Activated naive CD4-positive, alpha-beta T cell treated with Interleukin-2 at 50 U/mL for 16 hours (primary cell): ENCODE measurements at places on chromosomes 12 and 14.

DNA sequence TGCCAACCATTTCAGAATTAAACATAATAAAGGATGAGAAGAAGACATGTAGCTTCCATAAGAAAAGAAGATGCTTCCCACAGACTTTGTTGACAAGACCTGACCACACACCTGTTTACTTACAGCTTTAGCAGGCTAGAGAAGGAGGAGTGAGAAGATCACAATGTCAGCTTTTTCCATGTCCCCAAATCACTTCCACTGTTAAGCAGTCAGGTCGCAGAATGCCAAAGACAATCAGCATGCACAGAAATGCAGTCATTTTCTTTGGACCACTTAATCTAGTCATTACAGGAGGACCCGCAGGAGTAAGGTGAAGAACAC, 314.9 kb downstream of the SSPN start:
- no peak for DNase-seq

DNA sequence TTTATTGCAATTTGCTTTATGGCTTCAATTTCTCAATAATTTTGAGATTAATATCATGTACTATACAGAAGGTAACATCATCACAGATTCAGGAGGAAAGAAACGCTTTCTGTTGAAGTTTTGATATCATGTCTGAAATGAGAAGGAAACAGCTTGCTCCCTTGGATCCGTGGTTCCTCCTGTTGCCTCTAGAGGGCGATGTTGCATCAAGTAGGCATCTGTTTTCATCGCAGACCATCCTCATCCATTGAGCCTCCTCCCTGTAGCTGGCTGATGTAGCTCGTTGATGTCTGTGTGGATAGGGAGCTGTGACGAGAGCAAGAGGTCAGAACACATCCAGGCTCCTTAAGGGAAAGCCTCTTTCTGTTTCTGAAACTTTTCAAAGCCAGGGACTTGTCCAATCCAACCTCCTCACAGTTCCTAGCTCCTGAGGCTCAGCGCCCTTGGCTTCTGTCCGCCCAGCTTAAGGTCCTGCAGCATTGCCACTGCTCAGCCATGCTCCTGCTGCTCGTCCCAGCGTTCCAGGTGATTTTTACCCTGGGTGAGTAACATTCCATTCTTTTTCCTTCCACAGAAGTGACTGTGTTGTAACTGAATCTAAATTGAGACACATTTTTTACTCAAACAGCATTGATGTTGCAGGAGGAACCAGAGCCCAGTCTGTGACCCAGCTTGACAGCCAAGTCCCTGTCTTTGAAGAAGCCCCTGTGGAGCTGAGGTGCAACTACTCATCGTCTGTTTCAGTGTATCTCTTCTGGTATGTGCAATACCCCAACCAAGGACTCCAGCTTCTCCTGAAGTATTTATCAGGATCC, 304.8 kb upstream of the OR4E1 start:
- DNase-seq: peak; percentile 55

DNA sequence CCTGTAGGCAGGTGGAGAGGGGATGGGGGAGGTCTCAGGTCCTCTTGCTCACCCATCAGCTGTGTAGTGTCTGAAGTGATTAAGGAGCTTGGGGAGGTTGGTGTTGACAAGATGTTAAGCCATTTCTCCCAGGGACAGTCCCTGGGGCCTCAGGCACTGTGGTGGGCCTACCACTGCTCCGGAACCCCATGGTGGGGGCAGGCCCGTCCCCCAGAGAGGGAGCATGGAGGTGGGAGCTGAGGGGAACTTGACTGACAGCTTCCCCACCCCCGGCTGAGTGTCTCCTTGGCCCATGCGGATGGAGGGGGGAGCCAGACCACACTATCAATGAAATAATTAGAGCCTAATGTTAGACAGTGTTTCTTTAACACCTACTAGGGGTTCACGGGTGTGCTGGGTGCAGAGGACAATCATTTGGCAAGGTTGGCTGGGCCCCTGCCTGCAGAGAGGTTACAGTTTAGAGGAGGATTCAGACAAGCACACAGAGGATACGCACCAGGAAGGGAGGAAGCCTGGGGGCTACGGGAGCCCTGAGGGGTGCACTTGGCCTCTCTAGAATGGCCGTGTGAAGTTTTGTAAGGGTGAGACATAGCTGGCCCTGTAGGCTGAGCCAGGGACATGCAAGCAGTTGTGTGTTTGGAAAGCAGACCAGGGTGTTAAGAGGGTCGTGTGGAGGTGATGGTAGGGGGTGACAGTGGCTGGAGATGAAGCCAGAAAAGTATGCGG, 19.3 kb upstream of the KRT80 start:
- no peak for DNase-seq

DNA sequence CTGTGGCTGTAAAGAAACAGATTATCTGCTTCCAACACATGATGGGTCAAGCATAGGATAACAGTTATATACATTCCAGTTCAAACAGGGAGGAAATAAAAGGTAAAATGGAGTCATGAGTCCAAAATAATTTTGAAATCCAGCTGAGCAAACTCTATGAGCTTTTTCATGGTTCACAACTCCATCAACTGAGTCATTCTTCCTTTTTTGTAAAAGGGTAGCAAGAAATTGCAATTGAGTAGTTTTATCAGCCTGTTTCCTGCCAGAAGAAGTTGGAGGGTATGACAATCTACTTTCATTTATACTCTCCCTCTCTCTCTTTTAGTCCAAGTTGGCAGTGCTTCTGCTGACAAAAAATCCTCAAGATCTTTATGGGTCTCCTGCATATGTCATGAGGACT, 95.6 kb downstream of the CPNE8 start:
- DNase-seq: no peak

DNA sequence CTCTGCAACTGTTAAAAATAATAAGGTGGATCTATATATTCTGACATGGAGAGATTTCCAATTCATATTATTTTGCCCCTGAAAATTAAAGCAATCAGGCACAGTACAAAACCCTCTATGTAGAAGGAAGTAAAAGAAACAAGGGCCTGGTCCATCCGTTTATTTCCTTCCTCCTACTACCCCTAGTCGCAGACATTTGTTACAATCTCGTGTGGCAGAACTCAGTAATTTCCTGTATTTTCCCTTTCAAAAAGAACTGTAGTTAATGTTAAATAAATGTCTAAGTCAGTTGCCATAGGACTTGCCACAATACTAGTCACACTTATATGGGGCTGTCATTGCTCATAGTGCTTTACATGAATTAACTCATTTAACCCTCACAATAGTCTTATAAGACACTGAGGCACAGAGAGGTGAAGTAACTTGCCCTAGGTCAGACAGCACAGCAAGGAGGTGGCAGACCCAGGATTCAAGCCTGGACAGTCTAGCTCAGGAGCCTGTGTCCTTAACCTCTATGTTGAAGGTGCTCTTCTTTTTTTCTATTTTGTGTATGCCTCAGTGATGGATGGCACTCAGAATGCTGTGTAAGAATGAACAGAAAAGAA, 24.2 kb downstream of the NINJ2 start:
- no peak for DNase-seq

GRCh38 chr12:123004287-123004686, 23.8 kb downstream of the ARL6IP4 start:
- no peak for DNase-seq

DNA sequence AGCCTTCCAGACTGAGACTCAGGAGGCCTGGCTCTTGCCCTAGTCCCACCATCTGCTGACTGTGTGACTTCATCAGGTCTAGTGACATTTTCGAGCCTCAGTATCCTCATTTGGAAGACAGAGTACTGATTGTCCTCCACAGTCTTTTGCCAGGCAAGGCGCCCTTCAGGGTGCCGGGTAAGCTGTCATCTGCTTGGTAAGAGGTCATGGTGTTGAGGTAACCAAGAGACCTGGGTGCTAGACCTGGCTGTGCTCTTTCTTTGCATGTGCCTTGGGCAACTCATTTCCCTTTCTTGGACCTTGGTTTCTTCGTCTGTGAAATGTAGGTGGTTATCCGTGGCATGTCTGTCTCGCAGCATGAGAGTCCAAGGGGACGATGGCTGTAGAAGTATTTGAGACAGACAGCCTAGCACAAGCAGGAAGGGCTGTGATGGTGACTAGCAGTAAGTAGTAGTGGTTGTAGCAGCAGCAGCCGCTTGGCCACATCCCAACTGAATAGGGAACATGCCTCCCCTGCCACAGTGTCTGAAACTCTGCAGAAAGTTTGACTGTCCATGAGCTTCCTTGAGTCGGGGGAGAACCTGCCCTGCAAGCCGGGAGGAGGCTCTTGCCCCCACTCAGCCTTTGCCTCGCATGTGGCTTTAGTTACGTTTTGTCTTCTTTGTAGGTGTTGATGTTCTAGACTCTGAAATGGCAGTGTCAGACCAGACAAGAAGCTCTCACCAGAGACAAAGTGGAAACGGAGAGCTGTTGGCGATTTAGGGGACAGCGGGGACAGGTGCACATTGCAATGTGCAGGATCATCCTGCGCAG, 40.3 kb downstream of the EVL start:
- no peak for DNase-seq

DNA sequence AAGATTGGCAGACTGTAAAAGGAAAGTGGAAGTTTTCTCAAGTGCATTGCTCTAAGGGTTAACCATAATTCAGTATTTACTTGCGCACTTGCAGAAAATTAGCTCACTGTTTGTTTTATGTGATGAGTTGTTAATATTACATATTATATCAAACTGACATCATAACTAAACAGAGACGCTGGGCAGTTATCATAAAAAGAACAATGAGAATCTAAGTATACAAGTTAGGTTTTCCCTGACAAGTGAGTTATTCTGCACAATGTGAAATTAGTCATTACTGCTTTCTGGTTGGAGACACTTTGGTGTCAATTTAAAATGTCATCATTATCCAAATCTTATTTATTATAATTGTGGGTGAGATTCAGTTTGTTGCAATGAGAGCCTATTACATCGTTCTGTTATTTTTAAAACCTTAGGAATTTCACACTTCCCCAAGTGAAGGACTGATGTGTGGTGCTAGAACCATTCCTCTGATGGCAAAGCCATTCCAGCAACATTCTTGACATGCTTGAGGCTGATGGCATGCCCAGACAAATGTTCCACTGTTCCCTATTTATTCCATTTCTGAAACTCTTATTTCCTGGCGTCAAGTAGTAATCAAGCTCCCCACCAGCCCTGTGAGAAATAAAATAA, 90.1 kb upstream of the FLRT2 start:
- DNase-seq: no peak

GRCh38 chr14:102690509-102691286, 86.6 kb upstream of the TRAF3 start:
- DNase-seq: no peak

DNA sequence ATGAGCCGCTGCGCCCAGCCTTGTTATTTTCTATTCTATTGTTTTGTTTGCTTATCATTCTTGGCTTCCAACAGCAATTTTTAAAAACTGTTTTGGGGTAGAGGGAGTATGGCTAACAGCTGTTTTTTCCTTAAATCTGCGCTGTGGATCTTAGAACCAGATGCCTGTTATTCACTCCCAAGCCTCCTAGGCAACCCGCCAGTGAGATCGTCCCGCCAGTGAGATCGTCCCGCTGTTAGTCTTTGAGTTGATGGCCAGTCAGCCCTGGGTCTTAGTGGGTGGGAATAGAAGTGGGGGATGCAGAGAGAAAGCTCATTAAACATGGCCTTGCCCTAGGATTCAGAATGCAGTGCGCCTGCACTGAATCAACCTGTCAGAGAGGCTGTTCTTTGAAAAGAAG, 67.3 kb upstream of the BICD1 start:
- no peak for DNase-seq

- DNase-seq: no peak
Measured at GRCh38 chr14:69606258-69607184, 4.9 kb upstream of the SUSD6 start.

DNA sequence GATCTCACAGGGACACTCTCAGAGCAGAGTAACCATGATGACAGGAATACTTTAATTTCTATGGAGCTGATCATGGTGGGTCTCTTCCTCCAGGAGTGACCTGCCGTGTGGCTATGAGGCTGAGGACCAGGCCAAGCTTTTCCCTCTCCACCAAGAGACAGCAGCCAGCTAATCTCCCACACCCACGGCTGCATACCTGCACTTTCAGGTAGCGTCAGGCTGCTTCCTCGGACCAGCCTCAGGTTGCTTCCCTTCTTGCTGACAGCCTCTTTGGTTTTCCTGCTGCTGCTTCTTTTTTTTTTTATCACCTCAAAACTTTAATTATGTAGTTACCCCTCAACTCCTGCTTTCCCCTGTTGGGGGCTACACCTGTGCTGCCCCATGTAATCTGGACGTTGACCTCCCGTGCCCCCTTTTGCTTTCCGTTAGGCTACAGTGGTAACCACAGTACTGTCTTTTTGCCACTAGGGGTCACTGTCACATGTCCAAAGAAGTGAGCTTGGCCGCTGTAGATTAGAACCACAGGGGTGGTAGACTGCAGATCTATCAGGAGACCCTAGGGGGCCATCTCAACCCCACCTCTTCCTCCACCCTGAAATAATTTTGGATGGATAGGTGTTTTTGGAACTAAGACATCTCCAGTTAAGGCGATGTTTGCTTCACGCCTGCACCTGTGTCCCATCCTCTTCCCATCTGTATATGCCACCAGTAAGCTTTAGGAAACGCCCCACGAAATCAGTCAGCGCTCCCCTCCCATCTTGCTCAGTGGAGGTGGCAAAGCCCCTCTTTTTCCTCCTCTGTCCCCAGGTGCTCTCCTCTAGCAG, 7.8 kb upstream of the PIP4K2C start:
- DNase-seq: peak; percentile 62

- DNase-seq: peak; percentile 5
Measured at GRCh38 chr12:65121049-65121955, at the start of gene WIF1. Gene WIF1 (minus strand): TSS chr12:65121305. CDS start chr12:65121191, 114 bp downstream.

DNA sequence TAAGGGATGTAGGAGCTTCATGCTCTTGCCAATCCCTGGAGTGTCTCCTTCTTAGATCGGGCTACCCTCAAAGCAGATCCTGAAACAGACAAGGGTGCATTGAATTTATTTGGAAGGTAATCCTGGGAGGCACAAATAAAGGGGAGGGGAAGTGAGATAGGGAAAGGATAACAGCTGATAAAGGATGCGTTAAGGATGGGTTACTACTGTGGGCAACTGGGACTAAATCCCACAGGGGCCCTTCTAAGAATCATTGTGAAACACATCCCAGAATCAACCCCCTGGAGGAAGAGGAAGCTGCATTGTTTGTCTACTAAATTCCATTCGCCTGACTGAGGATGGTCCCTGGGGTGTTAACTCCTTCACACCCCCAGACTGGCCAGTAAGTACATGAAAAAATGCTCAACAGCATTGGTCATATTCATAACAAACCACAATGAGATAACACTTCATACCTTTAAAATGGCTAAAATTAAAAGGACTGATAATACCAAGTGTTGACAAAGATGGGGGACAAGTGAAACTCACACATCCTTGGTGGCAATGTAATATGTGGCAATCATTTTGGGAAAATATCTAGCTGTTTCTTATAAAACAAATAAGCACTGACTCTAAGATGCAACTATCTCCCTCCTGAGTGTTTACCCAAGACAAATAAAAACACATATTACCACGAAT, 37.0 kb upstream of the CMKLR1 start:
- no peak for DNase-seq
